LoVo (cell line): ENCODE measurements at places on chromosomes 3 and 15.
A peak's percentile ranks its signal among the peaks of the same experiment; 100 is the strongest.

GRCh38 chr3:177820683-177821316, 623.5 kb upstream of the TBL1XR1 start:
- DNase-seq: no peak

DNA sequence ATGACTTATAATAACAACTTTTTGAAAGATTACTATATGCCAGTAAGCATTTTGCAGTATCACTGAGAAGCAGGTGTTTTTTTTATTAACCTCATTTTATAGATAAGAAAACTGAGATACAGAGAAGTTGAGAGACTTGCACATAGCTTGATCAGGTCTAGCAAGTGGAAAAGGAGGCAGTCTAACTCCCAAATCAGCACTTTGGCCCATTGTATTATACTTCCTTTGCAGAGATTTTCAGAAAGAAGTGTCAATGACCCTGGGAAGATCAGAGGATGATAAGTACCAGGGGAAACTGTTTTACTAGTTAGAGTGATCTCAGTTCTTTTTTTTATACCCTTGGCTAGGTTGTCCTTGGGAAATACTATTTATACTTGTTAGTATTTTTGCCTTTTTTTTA, 358.7 kb downstream of the SQOR start:
- DNase-seq: no peak

DNA sequence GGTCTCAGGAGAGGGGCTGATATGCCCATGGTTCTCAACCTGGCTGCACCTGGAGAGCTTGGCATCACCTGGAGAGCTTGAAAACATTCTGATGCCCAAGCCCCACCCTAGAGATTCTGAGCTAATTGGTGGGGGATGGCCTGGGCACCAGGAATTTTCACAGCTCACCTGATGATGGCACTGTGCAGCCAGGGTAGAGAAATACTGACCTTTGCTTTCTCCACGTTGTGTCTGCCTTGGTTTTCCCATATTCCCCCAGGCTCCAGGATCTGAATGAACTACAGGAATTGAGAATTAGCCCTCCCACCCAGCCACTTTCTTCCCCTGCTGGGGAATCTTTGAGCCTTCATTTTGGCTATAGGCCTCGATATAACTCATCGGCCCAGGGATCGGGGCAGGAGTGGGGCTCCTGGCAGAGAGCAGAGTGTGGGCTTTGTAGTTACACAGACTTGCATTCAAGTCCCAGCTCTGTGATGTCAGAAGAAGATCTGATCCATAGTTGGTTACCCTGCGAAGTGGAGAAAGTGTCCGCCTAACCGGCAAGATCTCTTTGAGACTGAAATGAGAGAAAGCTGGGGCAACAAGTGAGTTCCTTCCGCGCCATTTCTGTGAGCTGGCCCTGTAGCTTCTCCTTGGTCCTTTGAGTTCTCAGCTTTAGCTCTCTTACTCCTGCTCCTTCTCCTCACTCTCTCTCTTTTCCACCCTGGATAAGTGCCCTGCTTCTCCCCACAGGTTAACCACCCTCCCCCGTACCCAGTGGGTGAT, 33.1 kb upstream of the UBE2Q2 start:
- DNase-seq: peak; percentile 28

- no peak for DNase-seq
Measured at GRCh38 chr3:55720614-55721013, 233.5 kb upstream of the WNT5A start.

DNA sequence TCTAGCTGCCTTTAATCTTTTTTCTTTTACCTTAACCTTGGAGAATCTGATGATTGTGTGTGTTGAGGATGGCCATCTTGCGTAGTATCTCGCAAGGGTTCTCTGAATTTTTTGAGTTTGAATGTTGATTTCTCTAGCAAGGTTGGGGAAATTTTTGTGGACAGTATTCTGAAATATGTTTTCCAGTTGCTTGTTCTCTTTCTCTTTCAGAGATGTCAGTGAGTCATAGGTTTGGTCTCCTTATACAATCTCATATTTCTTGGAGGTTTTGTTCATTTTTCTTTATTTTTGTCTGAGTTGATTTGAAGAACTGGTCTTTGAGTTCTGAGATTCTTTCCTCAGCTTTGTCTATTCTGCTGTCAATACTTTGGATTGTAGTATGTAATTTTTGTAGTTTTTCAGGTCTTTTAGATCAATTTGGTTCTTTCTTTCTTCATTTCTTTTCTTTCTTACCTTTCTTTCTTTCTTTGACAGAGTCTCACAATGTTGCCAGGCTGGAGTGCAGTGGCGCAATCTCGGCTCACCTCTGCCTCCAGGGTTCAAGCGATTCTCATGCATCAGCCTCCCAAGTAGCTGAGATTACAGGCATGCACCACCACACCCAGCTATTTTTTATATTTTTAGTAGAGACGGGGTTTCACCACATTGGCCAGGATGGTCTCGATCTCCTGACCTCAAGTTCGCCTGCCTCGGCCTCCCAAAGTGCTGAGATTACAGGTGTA, 366.4 kb upstream of the RASGRP1 start:
- DNase-seq: no peak

- peak; percentile 19 for DNase-seq
Measured at GRCh38 chr3:133461291-133461690, 61.4 kb downstream of the BFSP2 start.

DNA sequence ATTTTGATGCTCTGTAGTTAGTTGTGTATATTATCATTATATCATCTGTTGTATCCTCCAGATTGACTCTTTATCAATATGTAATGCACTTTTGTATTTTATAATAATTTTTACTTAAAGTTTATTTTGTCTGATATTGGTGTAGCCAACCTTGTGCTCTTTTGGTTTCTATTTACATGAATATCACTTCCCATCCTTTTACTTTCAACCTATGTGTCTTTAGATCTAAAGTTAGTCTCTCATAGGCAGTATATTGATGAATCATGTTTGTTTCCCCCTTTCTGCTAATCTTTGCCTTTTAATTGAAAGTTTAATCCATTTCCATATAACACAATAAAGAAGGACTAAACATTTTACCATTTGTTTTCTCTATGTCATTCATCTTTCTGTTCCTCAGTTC, 28.1 kb upstream of the CD200R1L start:
- no peak for DNase-seq

- DNase-seq: no peak
Measured at GRCh38 chr3:122691195-122691594, 10.6 kb downstream of the PARP14 start.

GRCh38 chr15:95363646-95364045, 966.9 kb upstream of the NR2F2 start:
- no peak for DNase-seq

DNA sequence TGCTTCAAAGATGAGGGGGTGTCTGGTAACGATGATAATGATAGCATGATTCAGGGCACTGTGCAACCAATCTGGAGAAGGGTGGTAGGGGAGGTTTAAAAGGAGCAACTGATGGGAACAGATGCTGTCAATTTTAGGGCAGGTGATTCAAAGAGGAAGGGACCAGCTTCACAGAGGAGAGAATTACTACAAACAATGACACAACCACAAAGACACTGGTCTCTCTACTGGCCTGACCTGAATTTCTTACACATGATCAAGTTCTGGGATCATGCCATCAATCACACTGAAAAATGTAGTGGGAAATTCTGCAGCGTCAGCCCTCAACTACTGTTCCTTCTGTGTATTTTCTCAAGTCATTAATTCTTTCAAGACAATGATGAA, 2.6 kb upstream of the CDV3 start:
- no peak for DNase-seq

- no peak for DNase-seq
Measured at GRCh38 chr3:50155891-50156290, 767 bp downstream of the SEMA3F start.

- no peak for DNase-seq
Measured at GRCh38 chr3:196115678-196116083, 33.8 kb upstream of the TFRC start.

DNA sequence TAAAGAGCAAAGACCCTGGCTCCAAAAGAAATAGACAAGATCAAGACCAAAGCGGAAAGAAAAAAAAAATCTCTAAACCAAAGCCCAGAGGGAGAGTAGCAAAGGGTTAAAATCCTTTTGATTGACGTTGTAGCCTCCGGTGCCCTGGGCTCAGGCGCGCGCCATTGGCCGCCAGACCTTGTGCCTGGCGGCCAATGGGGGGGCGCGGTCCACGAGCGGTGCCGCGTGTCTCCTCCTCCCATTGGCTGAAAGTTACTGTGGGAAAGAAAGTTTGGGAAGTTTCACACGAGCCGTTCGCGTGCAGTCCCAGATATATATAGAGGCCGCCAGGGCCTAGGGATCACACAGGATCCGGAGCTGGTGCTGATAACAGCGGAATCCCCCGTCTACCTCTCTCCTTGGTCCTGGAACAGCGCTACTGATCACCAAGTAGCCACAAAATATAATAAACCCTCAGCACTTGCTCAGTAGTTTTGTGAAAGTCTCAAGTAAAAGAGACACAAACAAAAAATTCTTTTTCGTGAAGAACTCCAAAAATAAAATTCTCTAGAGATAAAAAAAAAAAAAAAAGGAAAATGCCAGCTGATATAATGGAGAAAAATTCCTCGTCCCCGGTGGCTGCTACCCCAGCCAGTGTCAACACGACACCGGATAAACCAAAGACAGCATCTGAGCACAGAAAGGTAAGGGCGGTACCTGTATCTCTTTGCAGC, at the start of gene HES1:
Gene HES1, plus strand, starts transcription at position 343 of the 713 bp plus-strand sequence. Its CDS starts 233 bp downstream, at position 576.
- peak; percentile 98 for DNase-seq

GRCh38 chr15:59364248-59364647, 8.4 kb downstream of the MYO1E start:
- no peak for DNase-seq

- DNase-seq: no peak
Measured at GRCh38 chr3:72436863-72437592, 411.2 kb downstream of the SHQ1 start.

DNA sequence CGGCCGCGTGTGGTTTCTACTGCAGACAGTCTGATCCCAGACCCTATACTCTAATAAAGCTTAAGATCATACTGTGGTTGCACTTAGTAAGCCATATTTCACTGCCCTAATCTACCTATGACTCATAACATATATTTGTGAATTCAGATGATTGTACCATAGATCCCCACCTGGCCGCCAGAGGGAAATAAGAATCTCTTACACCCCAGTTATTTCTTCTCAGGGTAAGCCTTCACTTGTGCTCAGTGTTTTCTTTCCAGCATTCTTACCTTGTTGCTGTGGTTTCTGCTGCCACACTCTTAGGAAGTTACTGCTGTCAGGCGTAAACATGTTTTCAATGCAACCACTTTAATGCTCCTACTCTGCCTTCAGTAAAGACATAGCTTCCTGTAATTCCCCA, 105.9 kb downstream of the B3GALNT1 start:
- DNase-seq: peak; percentile 14
